ENCODE measurements at places on chromosomes 12 and 14.
A peak's percentile ranks its signal among the peaks of the same experiment; 100 is the strongest.

- no peak for DNase-seq
Measured at GRCh38 chr12:10243818-10244520, 31.3 kb downstream of the GABARAPL1 start.

GRCh38 chr12:105672121-105672975 lies 341.9 kb downstream of the C12orf75 start:
- no peak for DNase-seq

- DNase-seq: no peak
Measured at GRCh38 chr12:132886529-132887477, 602 bp downstream of the CHFR start.

- no peak for DNase-seq
Measured at GRCh38 chr14:35952584-35952983, 126.4 kb downstream of the BRMS1L start.

DNA sequence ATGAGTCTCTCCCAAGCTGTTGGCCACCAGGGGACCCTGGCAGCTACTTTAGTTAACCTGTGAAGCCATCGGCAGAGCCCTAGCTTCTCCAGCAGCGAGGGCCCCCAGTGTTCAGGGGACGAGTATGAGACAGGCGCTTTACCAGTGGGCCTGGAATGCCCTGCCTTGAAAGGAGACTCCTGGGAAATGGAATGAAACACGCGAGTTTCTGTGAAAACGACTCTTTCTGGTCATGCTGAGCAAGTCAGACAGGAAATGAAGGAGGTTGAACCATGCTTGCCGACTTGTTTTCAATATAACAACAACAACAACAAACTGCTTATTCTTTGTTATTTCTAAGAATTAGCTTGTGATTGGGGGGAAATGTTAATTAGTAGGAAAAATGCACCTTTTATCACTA lies 42.9 kb downstream of the SFSWAP start:
- DNase-seq: no peak

GRCh38 chr12:49557917-49558215 lies 10.1 kb downstream of the MCRS1 start:
- DNase-seq: no peak

DNA sequence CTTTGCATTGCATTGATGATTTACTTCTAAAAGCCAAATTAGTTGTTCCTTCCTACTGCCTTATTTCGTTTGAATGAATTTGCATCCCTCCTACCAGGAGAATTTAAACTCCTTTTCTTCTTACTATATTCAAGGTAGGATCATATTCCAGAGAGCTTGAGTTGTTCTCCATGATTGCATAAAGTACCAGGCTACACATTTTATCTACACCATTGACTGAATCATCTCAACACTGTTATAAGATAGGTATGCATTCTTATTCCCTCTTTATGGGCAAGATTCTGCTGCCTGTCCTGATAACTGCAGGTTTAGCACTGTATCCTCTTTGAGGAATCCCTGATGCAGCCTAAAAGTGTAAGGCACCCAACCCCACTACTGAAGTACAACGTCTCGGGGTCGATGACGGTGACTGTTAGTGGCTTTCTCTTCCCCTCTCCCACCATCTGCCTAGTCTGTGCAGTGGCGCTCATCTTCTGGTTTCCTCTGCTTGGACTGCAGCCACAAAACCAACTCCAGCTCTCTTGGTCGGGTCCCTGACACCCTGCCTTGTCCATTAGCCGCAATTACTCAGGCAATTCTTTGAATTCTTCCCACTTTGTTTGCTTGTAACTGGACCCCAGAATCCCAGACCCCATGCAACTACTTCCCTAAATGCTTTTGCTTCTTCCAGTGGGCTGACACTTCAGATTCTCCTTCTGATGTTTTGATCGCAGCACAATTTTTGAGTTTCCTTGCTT lies 44.4 kb upstream of the STXBP6 start:
- no peak for DNase-seq

DNA sequence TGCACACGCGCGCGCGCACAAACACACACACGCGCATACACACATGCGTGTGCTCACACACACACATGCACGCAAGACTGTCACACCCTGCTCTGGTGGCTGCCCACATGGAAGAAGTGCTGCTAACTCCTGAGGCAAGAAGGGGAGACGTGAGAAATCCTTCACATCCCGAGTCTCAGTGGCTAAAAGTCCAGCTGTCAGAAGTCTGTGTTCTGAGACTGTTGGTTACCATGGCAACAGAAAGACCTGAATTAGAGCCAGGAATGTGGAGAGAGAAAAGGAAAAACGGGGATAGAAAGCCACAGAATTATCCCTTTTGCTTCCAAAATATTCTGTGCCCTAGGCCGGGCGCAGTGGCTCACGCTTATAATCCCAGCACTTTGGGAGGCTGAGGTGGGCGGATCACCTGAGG lies 71.2 kb downstream of the PPFIBP1 start:
- no peak for DNase-seq

GRCh38 chr14:102539544-102540314 lies 30.2 kb upstream of the ANKRD9 start:
- no peak for DNase-seq

GRCh38 chr12:46222636-46223035 lies 46.2 kb downstream of the SLC38A1 start:
- DNase-seq: no peak

GRCh38 chr14:49984424-49984823 lies 91.5 kb downstream of the ARF6 start:
- no peak for DNase-seq

DNA sequence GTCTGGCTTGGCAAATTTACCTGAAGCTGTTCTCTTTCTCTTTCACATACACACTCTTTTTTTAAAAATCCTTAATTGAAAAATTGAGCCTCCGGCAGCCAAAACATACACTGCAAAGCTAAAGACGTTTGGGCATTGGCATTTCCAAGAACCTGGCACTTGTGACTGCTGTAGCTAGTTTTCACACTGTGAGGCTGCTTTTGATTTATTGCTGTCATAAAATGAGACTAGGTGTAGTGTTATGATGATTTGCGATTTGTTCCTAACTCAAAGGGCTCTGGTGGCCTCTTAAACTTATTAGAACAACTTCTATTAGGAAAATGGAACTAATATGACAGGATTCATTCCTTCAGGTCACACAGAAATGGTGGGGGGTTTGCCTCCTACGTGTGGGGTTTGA lies 377.1 kb upstream of the FAR2 start:
- no peak for DNase-seq

DNA sequence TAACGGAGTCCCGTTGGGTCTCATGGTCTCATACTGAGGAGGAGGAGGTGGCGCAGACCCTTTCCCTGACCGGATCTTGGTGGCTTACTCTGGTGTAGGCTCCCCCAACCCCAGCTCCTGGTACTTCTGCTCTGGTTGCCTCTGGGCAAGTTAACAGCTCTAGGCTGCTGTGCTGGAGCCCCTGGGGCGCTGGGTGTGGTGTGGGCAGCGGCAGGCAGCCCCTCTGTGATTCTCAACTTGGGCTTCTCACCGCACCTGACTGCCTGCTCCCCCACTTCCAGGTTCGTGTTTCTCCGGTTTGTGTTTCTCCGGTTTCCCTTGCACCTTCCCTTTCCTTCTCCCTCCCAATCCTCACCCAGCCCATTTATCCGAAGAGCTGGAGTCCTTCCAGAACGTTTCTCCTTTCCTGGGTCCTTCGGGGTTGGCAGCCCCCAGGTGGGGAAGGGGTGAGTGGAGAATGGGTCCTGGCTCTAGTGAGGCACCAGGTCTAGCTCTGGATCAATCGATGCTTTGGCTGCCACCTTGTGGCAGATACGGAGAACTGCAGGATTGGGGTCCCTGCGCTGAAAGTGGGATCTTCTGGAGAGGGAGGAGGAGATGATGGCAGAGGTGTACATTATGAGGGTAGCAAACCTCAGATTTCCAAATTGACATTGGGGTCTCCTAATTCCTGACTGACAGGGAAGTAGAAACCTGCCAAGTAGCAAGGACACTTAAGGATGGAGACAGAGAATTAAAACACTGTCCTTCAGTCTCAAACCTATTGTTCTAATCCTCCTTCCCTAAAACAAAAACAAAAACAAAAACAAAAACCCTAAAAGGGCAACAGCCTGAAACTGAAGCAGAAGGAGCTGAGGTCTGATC lies 8.3 kb downstream of the CISTR start:
- peak; percentile 77 for DNase-seq

- DNase-seq: no peak
Measured at GRCh38 chr12:47987411-47988072, 16.7 kb downstream of the COL2A1 start.

GRCh38 chr12:55965941-55966407 lies at the start of gene PMEL:
PMEL (minus strand) TSS chr12:55966042; CDS start chr12:55966011, 31 bp downstream.
- DNase-seq: no peak

- no peak for DNase-seq
Measured at GRCh38 chr12:39989501-39989900, 116.4 kb downstream of the SLC2A13 start.

DNA sequence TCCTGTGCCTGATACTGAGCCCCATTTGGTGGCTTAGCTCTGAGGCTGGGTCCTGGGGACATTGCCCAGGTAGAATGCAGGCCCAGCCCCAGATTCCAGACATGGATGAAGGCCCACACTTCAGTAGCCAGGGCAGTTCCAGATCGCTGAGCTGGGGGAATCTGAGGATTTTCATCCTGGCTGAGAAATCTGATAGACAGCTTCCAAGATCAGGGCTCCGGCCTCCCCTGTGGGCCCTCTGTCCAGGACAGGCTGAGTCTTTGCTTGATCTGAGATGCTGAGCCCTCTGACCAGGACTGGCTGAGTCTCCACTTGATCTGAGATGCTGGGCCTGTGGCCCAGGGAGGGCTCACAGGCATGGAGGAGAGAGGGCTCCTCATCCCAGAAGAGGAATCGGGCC lies 3.3 kb upstream of the RASAL1 start:
- DNase-seq: no peak

GRCh38 chr12:118635276-118635675 lies 258.9 kb downstream of the SUDS3 start:
- DNase-seq: no peak

DNA sequence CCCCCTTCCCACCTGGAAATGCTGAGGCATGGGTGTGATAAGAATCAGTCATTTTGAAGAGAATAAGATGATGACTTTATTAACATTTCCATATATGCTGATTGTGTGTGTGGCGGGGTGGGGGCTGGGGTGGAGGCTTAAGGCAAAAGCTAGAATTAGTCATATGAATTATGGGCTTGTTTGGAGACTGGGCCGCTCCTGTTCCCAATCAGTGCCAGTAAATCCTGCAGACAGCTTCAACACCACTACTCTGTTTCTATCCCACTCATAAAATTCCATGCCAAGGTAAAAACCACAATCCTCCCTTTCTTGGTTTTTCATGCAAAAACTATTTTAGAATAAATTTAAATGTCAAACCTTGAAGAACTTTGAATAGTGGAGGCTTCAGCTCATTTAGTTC lies 29.9 kb upstream of the SLC38A2 start:
- no peak for DNase-seq

DNA sequence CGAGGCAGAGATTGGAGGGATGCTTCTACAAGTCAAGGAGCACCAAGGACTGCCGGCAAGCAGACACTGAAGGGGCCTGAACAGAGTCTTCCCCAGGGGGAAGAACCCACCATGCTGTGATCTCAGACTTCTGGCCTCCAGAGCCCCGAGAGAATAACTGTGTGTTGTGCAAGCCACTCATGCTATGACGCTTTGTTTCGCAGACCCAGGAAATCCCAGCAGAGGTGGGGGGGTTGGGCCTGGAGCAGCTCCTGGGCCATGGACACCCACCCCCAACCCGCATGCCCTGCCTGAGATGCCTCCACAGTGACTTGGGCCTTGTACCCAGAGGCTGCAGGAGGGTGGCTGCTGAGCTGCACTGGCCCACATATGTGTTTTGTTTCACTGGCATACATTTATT lies 31.2 kb downstream of the ARL6IP4 start:
- no peak for DNase-seq

- no peak for DNase-seq
Measured at GRCh38 chr12:54956322-54956721, 28.2 kb downstream of the TESPA1 start.

DNA sequence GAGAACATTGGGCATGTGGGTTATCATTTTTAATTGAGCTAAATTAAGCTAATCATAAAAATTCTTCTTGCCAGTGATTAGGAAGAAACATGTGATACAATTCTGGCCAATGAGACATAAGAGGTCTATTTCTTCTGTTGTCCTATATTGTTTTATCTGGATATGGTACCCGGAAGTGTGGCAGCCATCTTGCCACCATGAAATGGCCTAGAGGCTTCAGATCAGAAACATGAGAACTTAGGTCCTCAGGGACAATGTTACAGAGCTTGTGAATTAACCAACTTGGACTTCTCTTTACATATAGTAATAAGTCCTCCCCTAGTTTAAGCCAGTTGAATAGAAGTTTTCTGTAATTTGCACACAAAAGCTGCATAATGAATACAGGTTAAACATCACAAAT lies 30.5 kb downstream of the MBIP start:
- no peak for DNase-seq

DNA sequence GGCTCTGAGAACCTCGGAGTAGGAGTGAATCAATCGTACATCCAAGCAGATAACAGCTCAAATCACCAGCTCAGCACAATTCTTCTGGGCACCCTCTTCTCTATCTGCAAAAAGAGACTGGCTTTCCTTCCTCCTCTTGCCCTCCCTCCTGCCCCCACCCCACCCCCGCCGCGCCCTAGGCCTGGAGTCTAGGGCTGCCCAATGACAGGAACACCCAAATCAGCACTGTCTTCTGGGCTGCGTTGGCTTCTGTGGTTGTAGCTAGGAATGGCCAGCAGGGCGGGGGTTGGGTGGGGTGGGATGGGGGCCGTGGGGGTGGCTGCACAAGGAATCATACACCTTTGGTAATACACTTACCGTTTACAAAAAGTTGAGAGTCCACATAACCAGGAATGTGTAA lies 28.0 kb upstream of the TMCC3 start:
- DNase-seq: no peak

DNA sequence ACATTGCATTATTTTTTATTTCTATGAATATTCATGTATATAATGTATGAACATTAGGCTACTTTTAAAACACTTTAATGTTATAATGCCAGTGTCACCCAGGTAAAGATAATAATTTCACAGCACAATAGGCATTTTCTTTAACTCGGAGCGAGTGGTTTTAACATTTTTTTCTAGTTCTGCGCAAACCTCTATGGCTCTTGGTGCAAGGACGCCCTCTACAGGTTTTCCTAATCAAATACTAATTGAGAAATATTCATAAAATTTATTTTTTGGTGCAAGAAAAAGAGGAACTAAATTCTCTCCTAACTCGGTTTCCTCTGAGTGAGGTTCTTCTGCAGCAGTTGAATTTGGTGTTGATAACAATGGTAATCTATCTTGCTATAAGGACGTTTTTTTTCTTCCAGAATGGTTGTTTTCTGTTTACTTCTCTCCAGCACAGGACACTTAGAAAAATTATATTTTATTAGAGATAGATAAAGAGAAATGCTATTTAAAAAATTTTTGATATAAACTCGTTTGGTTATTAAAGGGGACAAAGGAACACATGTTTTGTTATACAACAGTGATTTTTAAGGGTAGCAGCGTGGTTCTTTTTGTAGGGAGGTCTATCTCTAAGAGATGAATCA lies 2.4 kb upstream of the WIF1 start:
- no peak for DNase-seq

DNA sequence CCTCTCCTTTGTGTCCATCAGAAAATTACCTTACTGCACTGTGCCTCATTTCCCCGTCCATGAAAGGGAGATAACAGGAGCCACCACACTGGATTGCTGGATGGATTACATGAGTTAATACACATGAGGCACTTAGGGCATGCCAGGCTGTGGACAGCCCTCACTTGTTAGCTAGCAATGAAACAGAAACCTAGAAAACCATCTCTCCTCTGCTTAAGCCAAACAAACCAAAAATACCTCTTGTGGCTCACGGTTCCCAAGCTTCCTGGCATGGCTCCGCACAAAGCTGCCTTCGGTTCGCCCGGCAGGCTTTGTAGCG lies 660 bp upstream of the HCFC2 start:
- no peak for DNase-seq
